ELR (cell line): ENCODE measurements at places on chromosomes 16 and 17.

DNA sequence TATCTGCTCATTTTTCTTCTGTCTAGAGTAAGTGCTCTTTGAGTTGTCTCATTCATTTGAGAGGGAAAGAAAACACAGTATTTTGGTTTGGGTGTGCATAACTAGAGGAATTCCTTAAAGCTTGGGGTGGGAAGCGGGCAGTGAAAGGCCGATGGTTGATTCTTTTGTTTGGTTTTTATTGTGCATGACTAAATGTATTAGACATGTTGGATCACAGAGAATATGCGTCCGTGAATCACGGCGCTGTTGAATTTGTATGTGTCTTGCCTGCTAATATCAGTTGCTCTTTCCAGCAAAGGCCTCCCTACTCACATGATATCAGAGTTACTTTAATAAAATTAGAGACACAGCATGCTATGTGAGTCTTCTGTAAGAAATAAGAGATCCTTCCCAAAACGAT lies 180.0 kb downstream of the CHD9NB start:
- no peak for DNase-seq

- no peak for DNase-seq
These were observed 198.4 kb upstream of the C17orf78 start for GRCh38 chr17:37177254-37177870.

DNA sequence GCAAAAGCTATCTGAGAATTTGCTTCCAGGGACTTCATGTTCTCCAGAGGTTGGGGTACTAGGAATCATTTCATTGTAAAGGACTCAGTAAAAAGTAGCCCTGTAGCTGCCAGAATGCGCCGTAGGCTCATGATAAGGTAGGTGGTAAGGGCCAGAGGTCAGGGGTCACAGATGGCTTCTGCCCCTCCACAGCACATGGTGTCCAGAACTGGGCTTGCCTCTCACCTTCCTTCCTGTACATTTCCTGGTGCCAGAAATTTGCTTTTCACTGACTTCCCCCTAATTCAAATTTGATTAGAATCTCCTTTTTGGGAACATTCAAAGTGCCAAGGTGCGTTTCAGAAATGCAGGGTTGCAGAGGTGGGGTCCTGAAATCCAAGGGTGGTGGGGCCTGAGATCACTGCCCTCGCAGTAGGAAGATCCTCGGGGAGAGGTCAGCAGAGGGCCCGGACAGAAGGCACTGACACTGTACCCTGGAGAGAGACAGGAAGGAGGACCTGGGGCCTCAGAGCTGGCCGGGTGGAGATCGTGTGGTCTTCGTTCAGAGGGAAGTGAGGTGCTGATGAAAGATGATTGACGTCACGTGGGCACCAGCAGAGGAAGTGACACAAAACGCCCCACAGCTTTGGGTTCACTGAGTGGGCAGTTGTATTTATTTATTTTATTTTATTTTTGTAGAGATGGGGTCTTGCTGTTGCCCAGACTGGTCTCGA lies 25.5 kb upstream of the METRNL start:
- DNase-seq, result no peak

DNA sequence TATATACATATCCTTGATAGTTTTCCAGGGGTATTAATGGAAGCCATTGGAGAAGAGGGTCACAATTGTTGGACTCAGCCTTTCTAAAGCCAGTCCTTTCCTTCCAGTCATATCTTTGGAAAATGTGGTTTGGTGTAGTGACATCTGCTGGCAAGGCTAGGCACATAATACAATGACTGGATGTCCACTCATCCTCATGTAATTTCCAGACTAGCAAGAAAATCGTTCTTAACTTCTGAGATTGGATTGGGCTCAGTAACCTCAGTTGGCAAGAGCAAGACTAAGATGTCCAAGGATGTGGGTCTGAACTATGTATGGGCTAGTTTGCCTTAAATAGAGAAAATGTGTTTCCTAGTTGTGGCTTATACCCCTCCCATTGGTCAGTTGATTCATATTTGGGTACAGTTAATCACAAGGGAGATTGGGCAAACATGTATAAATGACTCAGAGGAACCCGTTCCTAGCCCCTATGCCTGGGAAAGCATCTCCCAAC lies 8.7 kb upstream of the KAT7 start:
- peak; percentile 87 for DNase-seq

DNA sequence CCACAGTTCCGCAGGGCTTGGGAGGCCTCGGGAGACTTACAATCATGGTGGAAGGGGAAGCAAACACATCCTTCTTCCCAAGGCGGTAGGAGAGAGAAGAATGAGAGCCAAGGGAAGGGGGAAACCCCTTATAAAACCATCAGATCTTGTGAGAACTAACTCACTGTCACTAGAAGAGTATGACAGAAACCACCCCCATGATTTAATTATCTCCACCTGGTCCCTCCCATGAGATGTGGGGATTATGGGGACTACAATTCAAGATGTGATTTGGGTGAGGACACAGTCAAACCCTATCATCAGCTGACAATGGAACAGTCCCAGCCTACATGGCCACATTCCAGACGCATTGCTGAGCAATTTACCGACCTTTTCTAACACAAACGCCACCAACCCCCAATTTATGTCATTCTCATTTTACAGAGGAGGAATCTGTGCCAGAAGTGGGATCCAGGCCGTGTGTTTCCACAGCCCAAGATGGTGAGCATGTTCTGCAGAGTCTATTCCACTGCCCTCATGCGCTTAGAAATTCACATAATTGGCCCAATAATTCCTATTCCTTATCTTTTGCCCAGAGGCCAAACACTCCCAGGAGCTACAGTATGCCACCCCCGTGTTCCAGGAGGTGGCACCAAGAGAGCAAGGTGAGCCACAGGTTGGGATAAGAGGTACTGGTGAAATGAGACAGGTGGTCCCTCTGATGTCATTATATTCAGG lies 17.3 kb downstream of the MILR1 start:
- no peak for DNase-seq

GRCh38 chr17:29051194-29051593 lies 8.3 kb downstream of the PIPOX start:
- no peak for DNase-seq

GRCh38 chr16:27377666-27378485 lies 24.1 kb upstream of the IL21R start:
- no peak for DNase-seq

DNA sequence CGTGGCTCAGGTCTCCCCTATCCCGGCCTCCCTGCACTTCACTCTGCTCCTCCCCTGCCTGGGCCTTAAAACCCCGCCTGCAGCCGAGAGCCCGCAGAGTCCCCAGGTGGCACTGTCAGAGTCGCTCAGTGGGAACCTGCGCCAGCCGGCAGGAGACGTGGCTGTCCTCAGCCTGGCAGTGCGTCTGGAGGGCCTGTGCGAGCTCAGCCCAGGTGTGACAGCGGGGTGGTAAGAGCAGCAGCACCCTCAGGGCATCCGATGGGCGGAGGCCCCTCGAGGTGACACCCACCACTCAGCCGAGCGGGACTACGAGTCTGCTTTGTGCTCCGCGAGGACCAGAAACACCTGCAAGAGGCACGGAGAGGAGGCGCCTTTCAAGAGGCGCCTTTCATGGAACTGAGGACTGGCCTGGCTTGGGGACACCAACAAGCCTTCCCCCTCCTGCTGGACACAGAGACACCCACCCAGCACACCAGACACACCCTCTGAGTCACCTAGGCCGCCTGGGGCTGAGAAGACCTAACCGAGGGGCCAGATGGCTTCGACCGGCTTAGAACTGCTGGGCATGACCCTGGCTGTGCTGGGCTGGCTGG lies at the start of gene CLDN9:
TSS of gene CLDN9 (plus strand) at position 96 of the 593 bp plus-strand sequence. CDS start at position 536, 440 bp downstream.
- DNase-seq, result peak; percentile 59

DNA sequence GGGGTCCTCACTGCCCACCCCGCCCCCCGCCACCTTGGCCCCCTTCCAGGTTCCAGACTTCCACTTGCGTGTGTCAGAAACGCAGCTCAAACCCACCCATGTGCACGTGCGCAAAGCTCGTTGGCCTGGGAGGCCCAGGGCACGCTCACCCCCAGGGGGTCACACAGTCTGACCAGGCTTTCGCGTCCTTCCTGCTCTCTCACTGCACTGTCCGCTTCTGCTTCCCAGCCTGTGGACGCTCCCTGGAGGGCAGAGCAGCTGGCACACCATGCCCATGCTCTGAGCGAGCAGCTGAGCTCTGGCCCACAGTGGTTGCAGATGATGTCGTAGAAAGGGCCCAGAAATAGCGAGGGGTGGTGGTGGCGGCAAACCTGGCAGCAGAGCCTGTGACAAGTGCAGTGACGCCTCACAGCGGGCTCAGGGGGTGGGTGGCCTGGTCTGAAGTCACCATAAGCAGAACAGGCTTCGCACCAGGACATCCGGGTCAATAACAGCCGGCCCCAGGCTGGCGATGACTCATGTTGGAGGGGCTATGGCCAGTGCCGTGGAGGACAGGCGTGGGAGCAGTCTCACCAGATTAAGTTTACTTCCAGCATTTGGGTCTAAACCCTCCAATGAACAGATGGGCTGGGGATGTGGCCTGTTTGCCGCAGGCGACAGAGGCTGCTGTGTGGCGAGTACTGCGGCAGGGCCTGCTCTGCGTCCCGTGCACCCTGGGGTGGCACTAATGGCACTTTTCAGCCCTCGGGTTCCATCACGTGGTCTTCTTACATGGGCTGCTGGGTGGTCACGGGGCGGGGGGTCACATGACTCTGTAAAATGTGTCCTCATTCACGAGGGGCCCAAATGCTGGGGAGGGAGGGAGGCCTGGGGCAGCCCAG lies 49.0 kb downstream of the NT5M start:
- DNase-seq, result peak; percentile 80

DNA sequence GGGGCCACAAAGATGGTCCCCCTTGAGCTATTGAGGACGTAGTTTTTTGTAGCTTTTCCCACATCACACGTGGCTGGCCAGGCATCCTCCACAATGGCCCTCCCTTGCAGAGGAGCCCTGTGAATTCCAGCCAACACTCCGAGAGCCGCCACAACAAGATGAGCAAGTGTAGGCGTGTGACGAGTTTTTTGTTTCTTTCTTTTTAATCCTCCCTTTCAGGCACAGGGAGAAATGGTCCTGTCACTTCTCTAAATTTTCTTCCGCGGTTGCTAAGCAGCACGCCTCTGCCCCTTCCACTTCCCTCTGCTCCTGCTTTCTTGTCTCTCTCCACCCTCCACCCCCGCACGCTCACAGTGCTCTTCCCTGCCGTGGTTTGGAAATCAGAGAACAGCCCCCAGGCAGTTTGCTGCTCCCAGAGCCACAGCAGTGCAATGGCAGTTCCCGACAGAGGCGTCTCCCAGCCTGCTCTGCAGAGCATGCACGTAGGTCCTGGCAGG lies 68.0 kb upstream of the MRTFB start:
- DNase-seq, result peak; percentile 60

- peak; percentile 70 for DNase-seq
These were observed 28.3 kb downstream of the ETV4 start for GRCh38 chr17:43517615-43518386.

DNA sequence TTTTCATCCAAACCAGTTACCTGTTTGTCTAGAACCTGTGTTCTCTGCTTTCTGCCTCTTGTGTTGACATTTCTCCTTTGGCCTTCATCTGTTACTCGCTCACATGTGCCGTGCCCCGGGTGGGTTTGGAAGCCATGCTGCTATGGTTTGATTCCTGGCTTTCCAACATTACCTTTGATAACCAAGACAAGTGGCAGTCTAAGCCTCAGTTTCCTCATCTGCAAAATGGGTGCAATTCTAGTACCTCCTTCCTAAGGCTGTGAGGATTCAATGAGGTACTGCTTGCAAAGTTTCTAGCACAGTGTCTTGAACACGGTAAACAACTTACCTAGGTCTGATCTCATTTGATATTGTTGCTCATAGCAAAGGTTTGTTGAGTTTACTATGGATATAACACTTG lies 665.0 kb downstream of the WWOX start:
- DNase-seq, result no peak

DNA sequence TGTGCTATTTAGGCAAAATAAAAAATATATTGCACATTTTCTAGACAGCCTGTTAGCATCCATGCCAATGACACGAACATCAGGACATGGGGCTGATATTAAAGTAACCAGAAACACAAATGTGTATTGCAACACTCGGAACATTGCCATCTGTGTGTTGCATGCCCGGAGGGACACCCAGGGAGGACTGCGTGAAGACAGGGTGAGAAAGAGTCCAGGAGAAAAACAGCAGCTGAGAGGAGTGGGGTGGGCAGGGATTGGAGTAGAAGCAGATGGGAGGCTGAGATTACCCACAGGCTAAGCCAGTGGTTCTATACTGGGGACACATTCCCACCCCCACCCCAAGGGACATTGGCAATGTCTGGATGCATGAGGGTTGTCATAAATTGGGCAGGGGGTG lies 114.8 kb downstream of the GRIN2A start:
- no peak for DNase-seq
